ENCODE measurements at places on chromosomes 5 and 9.

- no peak for DNase-seq
Measured at GRCh38 chr5:18977880-18978279, 1010.1 kb downstream of the CDH18 start.

DNA sequence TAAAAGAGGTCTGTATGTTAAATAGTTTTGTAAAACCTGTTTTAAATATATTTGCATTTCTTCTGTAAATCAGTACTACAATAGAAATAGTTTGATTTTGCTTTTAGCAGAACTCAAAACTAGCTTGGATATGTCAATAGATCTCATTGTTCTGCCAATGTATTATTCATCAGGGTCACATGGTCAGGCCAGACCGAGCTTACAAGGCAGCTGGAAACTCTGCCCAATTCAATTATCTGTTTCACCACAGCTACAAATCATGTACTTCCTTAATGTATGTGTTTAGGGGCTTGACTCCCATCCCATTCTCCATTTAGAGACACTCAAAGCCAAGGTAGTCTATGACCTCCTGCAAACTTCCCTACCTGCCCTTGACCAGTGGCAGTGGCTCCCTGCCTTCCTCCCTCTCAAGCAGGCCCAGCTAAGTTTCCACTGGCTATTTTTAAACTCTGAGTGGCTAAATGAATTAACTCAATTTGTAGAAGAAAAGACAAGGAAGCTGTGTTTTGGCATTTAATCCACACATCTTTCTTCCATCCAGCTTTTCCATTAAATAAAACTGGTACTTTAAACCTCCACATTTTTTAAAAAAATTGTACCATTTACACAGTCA, 46.4 kb upstream of the SELENOP start:
- DNase-seq, result no peak

DNA sequence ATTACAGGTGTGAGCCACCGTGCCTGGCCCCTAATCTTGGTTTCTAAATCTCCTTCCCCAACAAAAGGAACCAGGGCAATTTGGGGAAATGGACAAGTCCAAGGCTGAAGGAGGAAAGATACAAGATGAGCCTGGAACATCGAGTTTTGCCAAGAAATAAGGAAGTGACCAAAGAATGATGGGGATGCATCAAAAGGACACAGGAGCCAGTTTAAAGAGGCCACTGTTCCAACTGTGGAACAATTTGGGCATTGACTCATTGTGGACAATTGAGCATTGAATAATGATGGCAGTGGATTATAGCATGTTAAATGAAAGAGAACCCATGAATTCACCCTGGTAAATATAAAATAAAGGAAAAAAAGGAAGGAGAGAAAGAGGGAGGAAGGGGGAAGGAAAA, 47.5 kb downstream of the DUSP1 start:
- no peak for DNase-seq

- no peak for DNase-seq
Measured at GRCh38 chr9:99095565-99095964, 9.3 kb upstream of the TGFBR1 start.

- peak; percentile 68 for DNase-seq
Measured at GRCh38 chr9:128927731-128928411, 7.1 kb downstream of the PHYHD1 start.

DNA sequence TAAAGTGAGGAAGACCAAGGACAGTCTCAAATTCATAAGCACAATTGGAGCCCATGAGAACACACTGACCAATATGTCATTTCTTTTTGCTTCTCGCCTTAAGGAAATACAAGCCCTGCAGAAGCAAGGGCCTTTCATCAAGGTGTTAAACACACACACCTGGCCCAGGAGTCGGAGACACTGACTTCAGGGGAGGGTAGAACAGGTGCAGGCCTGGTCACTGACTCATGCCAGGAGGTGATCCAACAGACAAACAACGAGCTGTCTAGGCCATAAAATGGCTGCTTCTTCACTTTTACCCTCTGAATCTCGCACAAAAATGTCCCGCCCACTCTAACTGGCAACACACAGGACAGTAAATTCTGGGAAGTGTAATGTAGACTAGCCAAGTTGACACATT, 62.7 kb downstream of the RGMB start:
- DNase-seq, result no peak

DNA sequence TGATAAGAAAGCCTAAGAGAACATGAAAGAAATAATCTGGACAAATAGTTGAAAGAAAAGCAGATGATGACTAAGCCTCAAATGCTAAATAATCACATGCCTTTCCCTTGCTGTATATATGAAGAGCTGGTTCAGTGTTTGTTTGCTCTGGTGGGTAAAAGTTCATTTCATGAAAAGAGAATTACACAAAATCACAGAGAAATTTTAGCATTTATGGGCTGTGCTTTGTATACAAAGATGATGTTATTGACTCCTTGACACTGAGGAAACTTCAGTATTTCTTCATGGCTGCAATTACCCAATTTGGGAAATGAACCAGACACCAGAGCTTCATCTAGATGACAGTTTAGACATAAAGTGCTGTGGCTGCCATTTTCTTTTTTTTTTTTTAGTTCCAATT, 527.2 kb downstream of the NR2F1-AS1 start:
- DNase-seq, result no peak

DNA sequence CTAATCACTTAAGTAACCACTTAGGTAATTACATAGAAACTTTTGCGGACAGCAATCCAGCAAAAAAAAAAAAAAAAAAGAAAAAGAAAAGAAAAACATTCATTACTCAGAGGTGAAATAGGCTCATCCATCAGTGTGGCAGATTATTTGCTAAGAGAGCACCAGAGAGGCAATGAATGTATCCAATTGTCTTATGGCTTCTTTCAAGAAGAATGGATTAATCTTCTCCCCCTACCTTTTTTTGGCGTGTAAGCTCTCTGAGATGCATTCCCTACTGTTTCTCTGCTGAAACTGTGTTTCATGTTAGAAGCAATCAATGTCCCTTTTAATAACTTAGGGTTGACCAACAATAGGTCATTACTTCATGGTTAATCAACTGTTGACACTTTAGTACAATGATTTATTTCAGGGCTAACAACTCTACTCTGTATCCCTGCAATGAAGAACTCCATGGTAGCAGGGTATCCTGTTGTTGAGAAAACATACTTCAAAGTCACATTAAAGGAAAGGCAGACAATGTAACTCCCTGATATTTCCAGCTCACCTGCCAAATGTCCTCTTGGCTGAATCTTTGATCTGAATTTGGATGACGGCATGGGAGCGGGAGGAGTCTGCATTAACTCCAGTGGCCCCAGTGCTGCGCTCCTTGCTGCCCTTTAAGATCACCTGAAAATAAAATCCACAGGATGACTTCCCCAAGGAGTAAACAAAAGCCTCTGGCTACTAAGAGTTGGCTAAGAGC, 57.6 kb downstream of the KIF24 start:
- no peak for DNase-seq

GRCh38 chr9:37761511-37761910, 7.9 kb downstream of the TRMT10B start:
- no peak for DNase-seq

GRCh38 chr5:40446910-40447309, 232.8 kb upstream of the PTGER4 start:
- DNase-seq, result no peak

GRCh38 chr5:29379619-29380018, 1813.9 kb upstream of the CDH6 start:
- DNase-seq, result no peak

DNA sequence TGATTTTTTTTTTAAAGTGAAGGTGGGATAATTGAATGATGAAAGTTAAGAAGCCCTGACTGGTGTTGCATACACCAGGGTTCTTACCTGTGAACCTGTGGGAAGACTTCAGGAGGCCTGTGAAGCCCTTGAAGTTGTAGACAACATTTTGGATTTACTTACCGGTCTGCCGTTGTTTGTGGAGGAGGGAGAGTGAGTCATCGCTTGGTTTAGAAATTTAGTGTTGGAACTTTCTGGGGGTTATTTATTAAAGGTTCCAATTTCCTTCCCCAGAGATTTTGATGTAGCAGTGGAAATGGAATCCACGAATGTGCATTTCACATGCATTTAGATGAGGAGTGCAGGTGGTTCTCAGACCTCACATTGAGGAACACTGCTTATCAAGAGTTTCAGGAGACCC, 49.6 kb downstream of the ARHGAP26 start:
- DNase-seq, result no peak
